ENCODE measurements at places on chromosomes 6 and 20.

GRCh38 chr20:58647796-58648501, 3.1 kb upstream of the STX16 start:
- no peak for DNase-seq

GRCh38 chr6:14758421-14759081, 487.3 kb upstream of the JARID2 start:
- DNase-seq = peak; percentile 89

GRCh38 chr20:3613821-3614440, 49.3 kb downstream of the GFRA4 start:
- DNase-seq = no peak

DNA sequence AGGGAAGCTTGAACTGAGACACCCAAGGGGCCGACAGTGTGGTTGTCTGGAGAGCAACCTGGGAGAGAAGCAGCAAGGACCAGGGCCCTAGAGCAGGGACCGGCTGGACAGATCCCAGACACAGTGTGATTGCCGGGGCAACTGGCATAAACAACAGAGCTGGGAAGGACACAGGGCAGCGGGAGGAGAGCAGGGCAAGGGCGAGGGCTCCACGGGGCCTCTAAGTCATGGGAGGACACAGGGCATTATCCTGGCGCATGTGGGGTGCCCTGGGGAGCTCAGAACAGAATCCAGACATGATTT, 31.1 kb upstream of the CCR6 start:
- no peak for DNase-seq

DNA sequence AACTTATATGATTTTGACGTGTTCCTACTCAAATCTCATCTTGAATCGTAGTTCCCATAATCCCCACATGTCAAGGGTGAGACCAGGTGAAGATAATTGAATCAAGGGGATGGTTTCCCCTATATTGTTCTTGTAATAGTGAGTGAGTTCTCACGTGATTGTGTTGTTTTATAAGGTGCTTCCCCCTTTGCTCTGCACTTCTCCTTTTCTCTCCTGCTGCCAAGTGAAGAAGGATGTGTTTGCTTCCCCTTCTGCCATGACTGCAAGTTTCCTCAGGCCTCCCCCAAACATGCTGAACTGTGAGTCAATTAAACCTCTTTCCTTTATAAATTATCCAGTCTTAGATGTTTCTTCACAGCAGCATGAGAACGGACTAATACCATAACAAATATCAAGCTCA, 83.2 kb downstream of the MANEA start:
- DNase-seq = no peak

DNA sequence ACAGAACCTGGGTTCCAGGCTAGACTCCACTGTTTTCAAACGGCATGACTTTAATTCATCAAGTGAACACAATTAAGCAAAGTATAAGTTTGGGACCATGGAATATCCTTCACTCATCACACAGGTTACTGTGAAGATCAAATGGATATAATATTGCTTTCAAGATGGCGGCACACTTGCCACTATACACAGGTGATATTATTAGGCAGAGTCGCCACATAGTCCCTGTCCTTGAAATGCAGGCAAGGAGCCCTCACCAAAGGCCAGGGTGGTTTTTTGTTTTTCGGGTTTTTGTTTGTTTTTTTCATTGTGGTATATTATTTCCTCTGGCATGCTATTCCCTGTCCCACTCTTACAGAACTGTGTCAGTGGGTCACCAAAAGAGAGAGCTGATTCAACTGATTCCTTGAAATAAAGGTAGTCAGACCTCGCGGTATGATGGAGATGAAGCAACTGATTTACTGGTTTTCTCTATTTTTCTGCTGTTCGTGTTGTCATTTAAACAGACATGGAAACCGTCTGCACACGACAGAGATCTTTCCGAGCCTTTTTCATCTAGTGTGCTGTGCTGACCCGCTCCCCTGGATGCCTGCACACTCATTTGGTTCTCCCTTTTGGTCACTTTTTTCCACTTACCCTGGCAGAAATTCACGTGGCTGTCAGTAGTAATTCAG, 29.7 kb downstream of the MYB start:
- DNase-seq = no peak

DNA sequence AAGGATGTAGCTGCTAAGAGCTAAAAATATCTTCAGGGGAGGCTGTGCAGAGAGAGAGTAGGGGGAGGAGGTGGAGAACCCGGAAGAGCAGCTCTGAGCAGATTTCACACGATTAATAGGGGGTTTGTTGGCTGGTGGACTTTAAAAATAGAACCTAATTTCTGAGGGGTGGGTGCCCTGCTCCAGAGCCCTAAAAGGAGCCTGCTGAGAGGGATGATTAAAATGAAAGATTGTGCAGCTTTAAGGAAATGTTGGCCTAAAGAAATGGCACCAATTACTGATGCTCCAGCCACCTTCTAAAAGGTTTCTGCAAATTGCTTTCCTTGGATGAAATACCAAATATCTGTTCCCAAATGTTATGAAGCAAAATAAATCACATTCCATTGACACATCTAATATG, 202.8 kb upstream of the BTBD3 start:
- no peak for DNase-seq

DNA sequence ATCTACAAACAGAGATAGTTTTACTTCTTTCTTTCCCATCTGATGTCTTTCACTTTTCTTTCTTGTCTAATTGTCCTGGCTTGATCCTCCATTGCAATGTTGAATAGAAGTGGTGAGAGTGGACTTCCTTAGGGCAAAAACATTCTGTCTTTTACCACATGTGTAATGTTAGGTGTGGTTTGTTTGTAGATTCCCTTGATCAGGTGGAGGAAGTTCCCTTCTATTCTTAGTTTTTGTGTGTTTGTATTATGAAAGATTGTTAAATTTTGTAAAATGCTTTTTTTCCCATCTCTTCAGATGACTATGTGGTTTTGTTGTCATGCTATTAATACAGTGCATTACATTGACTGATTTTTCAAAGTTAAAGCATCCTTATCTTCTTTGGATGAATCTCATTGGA, 41.6 kb upstream of the DUSP22 start:
- DNase-seq = no peak

GRCh38 chr20:21272279-21272678, 30.9 kb upstream of the XRN2 start:
- DNase-seq = no peak

DNA sequence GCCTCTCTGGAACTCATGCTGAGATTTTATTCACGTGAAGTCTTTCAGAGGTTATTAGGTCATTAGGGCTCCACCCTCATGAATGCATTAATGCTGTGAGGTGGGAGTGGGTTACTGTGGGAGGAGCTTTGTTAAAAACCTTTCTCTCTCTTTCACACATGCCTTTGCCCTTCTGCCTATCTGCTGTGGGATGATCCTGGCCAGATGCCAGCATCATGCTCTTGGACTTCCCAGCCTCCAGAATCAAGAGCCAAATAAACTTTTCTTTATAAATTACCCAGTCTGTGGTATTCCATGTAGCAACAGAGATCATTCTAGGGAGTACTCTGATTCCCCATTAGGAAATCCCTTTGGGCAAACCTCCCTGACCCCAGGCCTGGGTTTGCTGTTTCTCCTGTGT, 129.9 kb upstream of the AGPAT4 start:
- DNase-seq = no peak

DNA sequence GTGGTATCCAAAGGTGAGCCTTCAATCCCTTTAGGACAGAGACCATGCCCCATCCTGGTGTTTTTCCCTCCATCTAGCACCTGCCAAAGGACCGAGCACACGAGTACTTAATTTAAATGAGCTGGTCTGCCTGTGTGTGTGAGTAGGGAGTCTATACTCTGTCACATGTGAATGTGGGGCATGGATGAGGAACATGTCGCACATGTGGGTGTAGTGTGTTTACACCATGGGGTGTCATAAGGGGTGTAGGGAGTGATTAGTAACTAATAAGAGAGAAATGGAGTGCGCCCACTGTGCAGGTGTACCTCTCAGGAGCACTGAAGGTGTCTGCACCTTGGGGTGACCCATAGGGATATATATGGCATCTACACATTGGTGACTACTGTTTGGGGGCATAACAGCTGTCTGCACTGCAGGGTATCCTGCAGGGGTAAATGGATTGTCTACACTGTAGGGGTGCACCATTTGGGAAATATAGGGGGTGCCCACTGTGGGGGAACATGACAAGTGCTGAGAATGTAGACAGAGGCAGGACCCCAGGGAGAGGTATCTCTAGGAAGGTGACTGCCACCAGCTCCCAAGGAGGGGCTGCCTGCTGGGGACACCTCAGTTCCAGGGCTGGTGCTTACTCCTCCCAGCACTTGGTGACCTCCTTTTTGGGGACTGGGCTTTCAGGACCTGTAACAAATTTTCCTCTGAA, 53.5 kb downstream of the EBF4 start:
- DNase-seq = no peak

DNA sequence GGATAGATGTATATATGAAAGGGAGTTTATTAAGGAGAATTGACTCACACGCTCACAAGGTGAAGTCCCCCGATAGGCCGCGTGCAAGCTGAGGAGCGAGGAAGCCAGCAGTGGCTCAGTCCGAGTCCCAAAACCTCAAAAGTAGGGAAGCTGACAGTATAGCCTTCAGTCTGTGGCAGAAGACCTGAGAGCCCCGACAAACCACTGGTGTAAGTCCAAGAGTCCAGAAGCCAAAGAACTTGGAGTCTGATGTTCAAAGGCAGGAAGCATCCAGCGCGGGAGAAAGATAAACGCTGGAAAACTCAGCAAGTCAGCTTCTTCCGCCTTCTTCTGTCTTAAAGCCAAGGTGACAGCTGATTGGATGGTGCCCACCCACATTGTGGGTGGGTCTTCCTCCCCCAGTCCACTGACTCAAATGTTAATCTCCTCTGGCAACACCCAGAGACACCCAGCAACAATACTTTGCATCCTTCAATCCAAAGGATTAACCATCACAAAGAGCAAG, 102.6 kb upstream of the GJE1 start:
- DNase-seq = no peak

DNA sequence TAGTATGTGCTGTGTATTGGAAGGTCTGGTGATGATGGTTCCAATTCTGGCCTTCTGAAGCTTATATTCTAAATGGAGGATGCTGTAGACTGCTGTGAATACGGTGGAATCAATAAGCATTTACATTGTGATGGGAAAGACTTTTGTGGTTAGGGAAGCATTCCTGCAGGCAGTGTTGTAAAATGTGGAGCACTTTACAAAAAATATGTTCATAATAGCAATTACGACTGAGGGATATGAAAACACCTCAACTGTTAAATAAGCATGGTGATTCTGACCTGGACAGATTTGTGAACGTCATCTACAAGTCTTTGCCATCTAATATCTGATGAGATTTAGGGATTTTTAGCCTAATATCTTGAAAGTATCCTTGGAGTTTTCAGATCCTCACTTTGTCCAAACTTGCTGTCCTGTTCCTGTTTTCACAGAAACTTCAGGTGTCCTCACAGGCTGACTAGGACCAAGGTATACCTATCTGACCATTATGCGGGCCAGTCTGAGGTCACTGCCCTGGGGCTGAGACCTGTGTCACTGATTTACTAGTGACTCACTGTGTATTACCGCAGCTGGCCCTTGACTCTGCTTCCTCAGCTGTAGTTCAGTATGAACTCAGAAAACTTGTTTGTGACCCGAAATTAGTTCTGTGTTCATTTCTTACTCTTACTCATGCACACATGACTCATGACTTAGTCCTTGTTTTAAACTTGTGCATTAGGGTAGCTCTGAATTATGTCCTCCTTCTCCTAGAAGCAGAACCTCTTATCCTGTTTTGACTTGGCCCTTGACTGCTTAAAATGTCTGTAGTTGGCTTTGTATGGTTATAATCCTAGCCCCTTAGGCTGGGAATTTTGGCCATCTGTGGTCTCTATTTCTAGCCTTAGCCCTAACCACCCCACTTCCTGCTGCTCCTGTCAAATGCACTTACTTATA, 343.0 kb downstream of the CDKAL1 start:
- no peak for DNase-seq

- no peak for DNase-seq
Measured at GRCh38 chr6:40285996-40286395, 301.2 kb downstream of the LRFN2 start.

DNA sequence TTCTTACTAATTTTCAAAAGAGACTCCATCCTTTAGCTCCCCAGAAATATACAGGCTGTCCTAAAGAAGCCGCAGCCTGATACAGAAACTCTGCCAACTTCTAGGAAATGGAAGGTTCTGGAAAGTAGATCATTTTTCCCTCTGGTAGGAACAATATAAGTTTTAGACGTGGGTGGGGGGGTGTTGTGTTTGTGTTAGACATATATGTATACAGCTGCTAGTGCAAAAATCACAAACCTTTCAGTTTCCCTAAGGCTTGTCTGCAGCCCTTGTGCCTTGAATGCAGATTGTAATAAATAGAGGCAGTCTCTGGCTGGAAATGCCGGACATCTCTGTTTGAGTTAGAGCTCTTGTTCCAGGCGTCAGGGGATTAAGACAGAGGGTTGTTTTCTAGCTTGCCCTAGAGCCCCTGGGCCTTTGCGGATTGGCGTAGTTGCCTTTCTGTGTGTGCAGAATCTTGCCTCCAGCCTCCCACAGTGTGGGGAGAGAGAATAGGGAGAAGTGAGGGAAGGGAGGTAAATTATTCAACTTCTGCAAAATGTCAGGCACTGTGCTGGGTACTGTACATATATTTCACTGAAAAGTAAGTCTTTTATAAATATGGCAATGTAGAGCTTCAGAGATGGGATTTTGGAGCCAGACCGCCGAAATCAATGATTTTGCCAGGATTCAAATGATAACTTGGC, 269.7 kb downstream of the PRL start:
- no peak for DNase-seq

DNA sequence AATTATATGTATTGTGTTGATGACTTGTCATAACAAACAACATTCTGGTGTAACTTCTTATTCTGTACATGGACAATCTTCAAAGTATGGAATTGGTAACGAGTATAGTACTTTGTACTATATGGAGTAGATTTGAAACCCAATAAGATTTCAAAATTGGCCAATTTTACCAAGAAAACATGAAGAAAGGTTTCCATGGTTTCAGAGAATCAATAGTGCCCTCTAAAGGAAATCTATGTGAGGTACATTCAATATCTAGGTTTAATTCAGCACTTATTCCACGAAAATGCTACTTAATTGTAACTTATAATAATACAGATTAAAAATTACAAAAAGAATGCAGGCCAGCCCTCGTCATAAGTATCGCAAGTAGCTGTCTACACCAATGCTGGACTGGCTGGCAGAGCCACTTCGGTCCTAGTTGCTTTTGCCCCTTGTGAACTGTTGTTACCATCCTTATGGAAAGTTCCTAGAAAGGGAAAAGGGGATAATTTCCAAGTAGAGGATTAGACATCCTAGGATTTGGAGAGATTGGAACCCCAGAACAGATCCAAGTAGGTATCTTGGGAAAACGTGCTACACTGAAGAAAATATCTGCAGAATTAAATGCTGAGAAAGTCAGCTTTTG, 70.9 kb downstream of the LCA5 start:
- peak; percentile 26 for DNase-seq
